Left lobe of liver (tissue), 2 donors: ENCODE measurements at places on chromosomes 11 and 22. TPM values are rescaled to one million over a fixed set of nuclear protein-coding genes. Genes with fewer than 3 reads are reported as not detected.

GRCh38 chr22:38872831-38873248 is 824 bp upstream of the CBX6 start:
- no peak for DNase-seq

- no peak for DNase-seq
Measured at GRCh38 chr11:44702889-44703288, 23.9 kb upstream of the TSPAN18 start.

GRCh38 chr22:29690476-29690875 is 29.3 kb upstream of the CABP7 start:
- DNase-seq = no peak

GRCh38 chr22:49994361-49995040 is 18.1 kb downstream of the IL17REL start:
- DNase-seq = peak; percentile 41

- no peak for DNase-seq
Measured at GRCh38 chr11:130278151-130278550, 36.6 kb downstream of the ZBTB44 start.

DNA sequence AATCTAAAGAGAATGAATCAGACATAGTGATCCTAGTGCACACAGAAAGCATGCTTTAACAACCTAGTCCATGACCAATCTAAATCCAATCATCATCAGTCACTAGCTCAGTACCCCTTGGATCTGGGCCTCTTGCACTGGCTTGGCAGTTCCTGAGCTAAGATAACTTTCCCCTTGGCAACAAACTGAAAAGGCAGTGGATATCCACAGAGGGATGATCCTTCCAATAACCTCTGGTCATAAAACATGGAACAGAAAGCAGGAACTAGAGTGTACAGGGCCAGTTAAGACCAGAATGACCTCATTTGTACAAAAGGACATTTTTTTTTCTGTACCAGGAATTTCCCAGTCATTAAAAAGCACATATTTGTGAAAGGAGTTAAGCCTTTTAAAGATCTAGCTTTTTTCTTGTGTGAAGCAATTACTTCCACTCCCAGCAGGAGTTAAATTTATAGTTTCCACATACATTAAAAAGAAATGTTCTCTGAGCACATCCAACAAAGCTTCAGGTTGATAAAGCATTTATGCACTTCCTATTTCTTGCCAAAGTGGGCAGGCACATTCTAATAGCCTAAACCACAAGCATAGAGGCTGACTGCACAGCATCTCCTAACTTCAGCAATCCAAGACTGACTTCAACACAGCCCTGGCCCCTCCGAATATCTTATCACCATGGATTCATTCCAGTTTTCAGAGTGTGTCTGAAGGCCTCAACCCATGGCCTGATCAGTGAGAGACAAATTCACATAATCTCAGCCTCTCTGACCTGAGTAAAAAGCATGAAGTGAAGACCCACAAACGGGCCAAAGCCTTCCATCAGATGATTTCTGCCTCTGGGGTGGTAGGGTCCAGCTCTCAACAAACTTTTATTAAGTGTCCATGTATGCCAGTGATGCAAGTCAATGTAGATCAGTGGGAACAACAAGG is 29.9 kb downstream of the GUCY1A2 start:
- no peak for DNase-seq

DNA sequence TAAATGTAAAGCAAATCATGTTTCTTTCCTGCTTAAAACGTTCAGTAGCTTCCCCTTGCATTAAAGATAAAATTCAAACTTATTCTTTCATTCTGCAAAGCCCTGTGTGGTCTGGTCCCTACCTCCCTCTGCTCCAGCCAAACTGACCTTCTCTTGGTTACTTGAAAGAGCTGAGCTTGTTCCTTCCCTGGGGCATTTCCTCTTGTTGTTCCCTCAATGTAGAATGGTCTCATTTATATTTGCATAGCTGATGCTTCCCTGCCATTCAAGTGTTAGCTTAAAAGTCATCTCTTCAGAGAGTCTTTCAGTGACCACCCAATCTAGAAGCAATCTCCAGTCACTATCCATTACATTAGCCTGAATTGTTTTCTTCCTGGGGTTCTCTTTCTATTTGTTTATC is 1618.5 kb upstream of the TENM4 start:
- no peak for DNase-seq

DNA sequence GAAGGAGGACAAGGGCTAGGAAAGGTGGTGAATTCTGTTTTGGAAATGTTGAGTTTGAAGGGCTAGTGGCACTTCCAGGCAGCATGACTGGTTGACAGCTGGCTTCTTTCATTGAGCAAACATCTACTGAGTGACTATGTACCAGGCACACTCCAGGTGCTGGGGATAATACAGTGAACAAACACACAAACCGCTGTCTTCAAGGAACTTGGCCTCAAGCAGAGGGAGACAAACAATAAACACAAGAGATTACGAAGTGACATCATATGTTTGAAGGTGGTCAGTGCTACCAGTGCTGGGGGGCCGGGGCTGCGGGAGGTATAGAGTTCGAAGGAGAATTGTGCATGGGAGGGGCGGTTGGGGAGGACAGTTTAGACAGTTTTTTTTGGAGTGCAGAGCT is 197.0 kb upstream of the SORL1-AS1 start:
- no peak for DNase-seq

DNA sequence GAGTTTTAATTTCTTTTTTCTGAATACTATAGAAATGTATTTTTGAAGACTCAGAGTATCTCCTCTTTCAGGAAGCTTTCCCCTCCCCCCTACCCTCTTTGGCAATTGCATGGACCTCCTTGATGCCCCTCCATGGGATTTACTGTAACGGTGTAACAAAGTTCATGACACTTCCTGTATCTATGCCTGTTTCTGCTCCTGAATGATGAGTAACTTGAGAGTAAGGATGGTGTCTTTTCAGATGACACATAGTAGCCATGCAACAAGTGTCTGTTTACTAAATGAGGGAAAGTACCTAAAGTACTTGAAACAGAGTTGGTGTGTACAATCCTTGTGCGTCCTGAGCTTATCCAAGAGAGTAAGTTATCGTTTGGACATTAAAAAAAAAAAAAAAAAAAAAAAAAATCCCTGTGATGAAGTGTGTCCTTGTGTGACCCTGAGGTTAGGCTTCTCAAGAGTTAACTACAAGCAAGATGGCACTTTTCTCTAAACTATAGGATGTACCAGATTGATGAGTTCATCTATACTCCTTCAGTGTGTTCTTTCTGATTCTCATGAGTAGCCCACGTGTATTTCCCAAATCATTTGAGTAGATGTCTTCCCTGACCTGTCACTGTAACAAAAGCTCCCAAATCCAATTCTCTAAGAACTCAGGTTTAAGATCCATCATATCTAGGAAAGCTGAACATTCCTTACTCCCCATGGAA is 7.4 kb downstream of the ETS1 start:
- DNase-seq = no peak

- no peak for DNase-seq
Measured at GRCh38 chr11:9144828-9145227, 53.4 kb upstream of the SCUBE2 start.

DNA sequence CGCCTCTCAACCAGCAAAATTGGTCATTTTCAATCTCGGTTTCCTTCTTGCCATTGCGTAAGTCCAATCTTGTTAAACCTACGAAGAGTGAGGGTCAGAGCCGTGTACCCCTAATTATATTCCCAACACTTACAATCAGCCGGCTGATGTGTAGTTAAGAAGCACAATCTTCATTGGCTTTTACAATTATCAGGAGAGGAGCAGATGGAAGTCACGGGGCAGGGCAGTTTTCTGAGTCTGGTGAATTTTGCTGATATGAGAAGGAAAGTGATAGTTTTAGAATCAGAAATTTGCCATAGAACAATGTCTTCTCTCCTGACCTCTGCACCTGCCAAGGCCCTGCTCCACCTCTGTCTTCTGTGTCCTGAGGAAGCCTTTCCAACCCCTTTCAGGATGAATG is 35.0 kb upstream of the ATXN10 start:
- DNase-seq = no peak

DNA sequence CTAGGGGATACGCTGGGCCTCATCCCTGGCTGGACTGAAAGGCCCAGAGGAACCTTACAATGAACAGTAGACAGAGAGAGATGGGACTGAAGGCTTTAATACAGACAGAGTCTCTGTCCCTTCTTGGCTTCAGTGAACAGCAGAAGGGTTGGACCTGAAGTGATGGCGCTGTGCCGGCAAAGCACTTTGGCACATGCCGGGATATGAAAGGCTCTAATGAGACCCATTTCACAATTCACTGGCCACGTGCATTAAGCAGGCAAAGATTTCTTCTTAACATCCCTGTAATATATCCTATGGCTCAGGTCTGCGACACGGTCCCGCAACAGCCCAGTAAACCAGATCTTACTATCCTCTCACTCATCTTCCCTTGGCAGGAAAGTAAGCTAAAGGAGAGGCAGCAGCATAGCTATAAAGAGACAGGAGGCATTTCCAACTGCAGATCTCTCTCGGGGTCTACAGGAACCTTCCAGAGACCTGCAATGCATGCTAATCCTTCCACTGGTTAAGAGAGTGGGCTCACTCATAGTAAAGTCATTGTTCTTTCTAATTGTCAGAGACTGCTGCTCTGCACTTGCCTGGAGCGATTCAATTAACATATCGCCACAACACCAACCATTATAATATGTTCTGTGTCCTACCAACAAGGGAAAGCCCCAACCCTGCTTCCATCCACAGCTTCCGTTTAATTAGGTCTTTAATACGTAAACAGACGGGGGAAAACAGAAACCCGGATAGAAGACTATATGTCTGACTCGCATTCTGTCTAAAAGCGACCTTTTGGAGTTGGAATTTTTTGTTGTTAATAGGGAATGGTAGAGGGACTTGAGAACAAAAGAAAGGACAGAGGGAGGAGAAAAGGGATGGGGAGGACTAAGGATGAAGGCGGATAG is 1179.0 kb downstream of the LRRC4C start:
- DNase-seq = no peak

DNA sequence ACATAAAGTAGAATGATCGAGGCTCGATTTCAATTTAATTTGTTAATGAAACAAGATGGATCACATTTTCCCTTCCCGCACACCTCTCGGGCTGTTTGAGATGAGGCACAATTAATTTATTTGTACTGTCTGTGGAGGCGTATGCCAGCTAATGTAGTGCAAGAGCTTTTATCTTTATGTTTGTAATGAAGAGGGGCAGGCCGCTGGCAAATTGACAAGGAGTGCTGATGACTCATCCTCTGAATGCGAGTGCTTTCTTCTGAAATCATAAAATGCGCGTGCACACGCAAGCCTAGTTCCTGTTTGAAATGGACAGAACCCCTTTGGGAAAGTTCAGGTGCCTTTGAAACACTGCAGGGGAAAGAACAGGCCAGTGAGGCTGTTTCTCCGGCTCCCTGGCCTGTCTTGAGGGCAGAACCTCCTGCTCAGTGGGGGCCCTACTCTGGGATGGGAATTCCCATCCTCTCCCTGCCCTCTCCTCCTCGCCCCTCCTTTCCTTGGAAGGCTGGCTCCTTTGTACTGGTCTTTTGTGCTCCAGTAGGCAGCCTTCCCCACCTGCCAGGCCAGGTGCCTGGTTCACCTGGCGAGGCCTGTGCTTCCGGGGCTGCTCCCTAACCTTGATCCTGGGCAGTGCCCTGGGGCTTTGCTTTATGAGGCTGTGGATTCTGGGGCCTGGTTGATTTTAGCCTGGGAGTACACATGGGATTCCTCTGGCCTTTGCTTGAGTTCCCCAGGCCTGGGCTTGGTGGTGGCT is 50.3 kb downstream of the TEAD1 start:
- no peak for DNase-seq

NTM gene
- not detected for total RNA-seq

OR51B2 gene
- not detected for total RNA-seq

CCDC81 gene
- total RNA-seq = 0.38 TPM

CHRM1 gene
- total RNA-seq = not detected
